ENCODE measurements at places on chromosomes 1 and 21.

- DNase-seq, result peak; percentile 25
These were observed 27.2 kb downstream of the ERI3 start for GRCh38 chr1:44327679-44328491.

DNA sequence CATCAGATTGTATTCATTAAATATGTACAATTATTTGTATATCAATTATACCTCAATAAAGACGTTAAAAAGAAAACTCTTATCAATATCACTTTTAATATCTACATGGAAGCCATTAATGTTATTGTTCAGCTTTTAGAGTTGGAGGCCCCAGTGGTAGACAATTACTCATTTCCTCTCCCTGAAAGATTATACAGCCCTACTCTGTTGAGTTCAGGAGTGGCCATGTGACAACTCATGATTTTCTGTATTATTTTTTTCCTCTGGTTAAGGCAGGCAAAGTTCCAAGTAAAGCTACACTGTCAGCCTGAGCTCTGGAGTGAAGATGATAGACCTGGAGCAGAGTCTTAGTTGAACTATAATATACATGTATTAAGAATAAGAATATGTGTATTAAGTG lies 247.9 kb upstream of the B3GALT2 start:
- DNase-seq, result no peak

- DNase-seq, result no peak
These were observed 100.4 kb downstream of the XCL2 start for GRCh38 chr1:168443356-168443755.

GRCh38 chr1:94795434-94795833 lies 24.7 kb upstream of the SLC44A3 start:
- DNase-seq, result no peak

- no peak for DNase-seq
These were observed 27.6 kb downstream of the IL10RB start for GRCh38 chr21:33293811-33294216.
